ENCODE measurements at places on chromosomes 7 and 10.

DNA sequence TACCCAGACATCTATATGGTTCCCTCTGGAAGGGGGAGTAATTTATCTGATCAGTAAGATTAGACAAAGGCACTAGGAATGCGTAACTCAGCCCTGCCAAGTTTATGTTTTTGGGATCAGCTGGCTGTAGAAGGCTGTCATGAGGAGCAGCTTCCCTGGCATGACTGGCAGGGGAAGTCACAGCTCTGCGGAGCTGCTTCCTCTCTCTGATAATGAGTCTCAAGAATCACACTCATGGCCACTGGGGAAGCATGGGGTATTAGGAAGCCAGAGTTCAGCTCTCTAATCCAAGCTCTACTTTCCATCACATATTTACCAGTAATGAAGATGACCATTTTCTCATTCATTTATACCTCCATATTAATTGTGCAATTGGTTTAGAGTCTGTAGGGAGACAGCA is 758.9 kb downstream of the GRM8 start:
- DNase-seq: no peak

GRCh38 chr10:69538461-69538860 is 34.8 kb downstream of the NEUROG3 start:
- DNase-seq: peak; percentile 13

- DNase-seq: peak; percentile 73
These were observed 11.6 kb upstream of the FFAR4 start for GRCh38 chr10:93554760-93555432.

DNA sequence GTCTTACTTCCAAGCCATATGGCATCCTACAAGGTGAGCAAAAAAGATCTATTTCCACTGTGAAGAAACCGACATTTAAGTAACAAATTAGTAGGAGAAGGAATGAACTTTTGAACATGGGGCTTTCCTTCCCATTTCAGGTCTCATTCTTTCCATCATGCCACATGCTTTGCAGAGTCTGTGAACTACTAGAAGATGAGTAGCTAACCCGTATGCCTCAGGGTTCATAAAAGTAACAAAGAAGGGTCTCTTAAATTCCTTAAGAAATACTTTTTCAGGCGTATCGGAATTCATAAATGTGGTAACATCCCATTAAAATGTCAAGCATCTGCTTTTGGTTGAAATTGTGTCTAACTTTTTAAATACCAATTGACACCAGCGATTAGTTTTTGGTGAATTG is 81.3 kb upstream of the TNS3 start:
- DNase-seq: peak; percentile 64

GRCh38 chr7:110421490-110422241 is 669.3 kb upstream of the LRRN3 start:
- DNase-seq: no peak

DNA sequence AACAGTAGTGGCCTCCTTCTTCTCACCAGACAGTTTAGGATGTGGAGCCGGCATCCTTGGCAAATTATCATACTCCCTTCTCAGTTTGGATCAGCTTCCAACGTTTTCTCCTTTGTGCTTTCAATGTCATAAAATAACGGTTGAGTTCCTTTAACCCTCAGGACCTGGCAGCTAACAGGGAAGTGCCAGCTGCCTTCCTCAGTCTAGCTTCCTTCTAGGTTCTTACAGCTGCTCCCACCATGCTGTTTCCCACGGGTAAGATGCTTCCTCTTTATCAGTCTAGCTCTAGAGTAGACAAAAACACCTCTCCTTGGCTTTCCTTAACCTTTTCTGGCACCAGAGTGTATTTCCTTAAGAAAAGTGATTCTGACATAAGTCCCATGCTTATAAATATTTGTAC is 33.2 kb downstream of the BLVRA start:
- no peak for DNase-seq

GRCh38 chr7:56097700-56098099 is 4.9 kb upstream of the PHKG1 start:
- peak; percentile 86 for DNase-seq

- peak; percentile 2 for DNase-seq
These were observed 1293.5 kb downstream of the XPNPEP1 start for GRCh38 chr10:108629834-108630233.

DNA sequence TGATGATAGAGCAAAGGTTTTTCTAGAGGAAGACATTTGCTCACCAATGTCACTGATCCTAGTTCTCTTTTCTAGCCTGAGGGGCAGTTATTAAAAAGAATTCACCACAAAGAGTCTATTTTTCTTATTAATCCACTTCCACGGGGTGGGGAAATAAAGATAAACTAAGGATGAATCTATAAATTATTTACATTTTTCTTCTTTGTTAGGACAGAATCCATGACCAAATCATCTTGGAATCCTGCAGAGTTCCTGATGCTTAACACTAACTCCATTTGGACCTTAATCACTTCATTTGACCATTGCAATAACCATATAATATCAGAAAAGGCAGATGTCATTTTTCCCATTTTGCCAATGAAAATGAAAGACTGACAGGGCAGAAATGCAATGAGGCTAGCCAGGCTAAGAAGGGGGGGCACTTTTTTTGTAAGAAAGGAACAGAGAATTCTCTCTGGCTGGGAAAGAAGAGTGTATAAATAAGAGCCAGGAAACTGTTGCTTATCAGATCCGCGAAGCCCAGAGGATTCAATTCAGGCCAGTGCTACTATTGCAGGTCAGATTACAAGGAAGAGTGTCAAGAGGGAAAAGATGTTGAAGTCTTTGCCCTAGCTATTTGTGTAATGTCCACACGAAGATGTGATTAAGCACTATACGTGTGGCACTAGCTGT is 433.2 kb downstream of the TNS3 start:
- DNase-seq: peak; percentile 66

DNA sequence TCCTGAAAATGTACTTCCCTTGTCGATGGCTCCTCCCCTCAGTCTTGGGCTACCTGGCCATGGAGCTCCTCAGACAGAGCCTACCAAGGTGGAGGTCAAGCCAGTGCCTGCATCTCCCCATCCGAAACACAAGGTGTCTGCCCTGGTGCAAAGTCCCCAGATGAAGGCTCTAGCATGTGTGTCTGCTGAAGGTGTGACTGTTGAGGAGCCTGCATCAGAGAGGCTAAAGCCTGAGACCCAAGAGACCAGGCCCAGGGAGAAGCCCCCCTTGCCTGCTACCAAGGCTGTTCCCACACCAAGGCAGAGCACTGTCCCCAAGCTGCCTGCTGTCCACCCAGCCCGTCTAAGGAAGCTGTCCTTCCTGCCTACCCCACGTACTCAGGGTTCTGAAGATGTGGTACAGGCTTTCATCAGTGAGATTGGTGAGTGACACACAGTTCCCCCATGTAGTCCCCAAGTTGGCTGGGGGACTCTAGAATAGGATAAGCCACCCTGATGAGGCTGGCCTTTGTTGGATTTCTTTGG is 8.8 kb downstream of the PPRC1 start:
- DNase-seq: no peak

GRCh38 chr10:45450866-45451265 is 76.8 kb downstream of the ALOX5 start:
- no peak for DNase-seq

- peak; percentile 63 for DNase-seq
These were observed 62.1 kb downstream of the ZMIZ1 start for GRCh38 chr10:79130846-79131245.

GRCh38 chr7:966291-967069 is 8.9 kb downstream of the COX19 start:
- DNase-seq: no peak

GRCh38 chr7:518630-519483 is 789 bp downstream of the PDGFA start:
- peak; percentile 85 for DNase-seq

Data from EH (cell line).